Suprapubic skin (tissue), 4 donors: ENCODE measurements at places on chromosomes 6 and 20. TPM values are rescaled to one million over a fixed set of nuclear protein-coding genes. Genes with fewer than 3 reads are reported as not detected.

GLP1R gene
- total RNA-seq, result 0.32 TPM

MCHR2 gene
- not detected for total RNA-seq

ZNF165 gene
- 2.4 TPM for total RNA-seq

IFT52 gene
- 17.5 TPM for total RNA-seq

- DNase-seq, result no peak
Observed at GRCh38 chr20:46644733-46645132, 6.5 kb downstream of the SLC13A3 start.

GRCh38 chr20:33145521-33145920 is 22.4 kb upstream of the BPIFA2 start:
- no peak for DNase-seq
